Endothelial cell of umbilical vein (primary cell): ENCODE measurements at places on chromosomes 12 and 14. TPM values are rescaled to one million over a fixed set of nuclear protein-coding genes. Genes with fewer than 3 reads are reported as not detected.
A peak's percentile ranks its signal among the peaks of the same experiment; 100 is the strongest.

The IL22 gene
- not detected in 2 replicates for total RNA-seq

The BCL11B gene
- 0.07 TPM in 2 replicates for total RNA-seq

The DMAC2L gene
- total RNA-seq: 7.9 and 13.9 TPM in 2 replicates

The NUP107 gene
- total RNA-seq: 64.0 and 78.7 TPM in 2 replicates

The C1QL4 gene
- not detected in 2 replicates for total RNA-seq

The SYT1 gene
- total RNA-seq: 15.3 and 18.8 TPM in 2 replicates

The LRIG3 gene
- 42.9 and 55.5 TPM in 2 replicates for total RNA-seq

DNA sequence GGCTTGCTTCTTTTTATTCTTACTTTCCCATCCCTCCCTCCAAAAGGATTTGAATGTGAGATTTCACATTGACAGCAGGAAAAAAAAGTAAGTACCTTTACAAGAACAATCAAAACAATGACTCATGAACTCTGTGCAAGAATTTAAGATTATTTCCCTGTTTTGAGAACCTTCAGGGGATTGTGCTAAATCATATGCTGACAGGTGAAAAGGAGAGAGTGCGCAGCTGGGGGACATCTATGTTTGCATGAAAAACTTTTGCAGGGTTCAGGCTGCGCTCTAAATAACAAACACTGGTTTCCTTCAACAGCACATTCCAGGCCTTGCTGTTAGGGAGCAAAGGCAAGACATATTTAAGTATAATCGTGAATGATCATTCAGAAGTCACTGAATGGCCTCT lies 27.3 kb downstream of the RERG start:
- DNase-seq: peak; percentile 51
- no peaks in the 10 kb centered on the region for H3K36me3 ChIP-seq
- no peak overlapping the region for H3K27ac ChIP-seq

GRCh38 chr12:101697197-101697929 lies at the start of gene CHPT1:
Gene CHPT1 (plus strand): TSS chr12:101697640. CDS start chr12:101697862, 222 bp downstream.
- H3K27me3 ChIP-seq: no peaks in the 10 kb centered on the region
- DNase-seq: peak; percentile 50
- H3K27ac ChIP-seq: peak within 1 kb of the TSS; percentile 19
- H3K4me3 ChIP-seq: peak within 1 kb of the TSS; percentile 72
- H3K36me3 ChIP-seq: no peaks in the 10 kb centered on the region

GRCh38 chr12:22204391-22204790 lies 130.1 kb downstream of the ST8SIA1 start:
- no peaks in the 10 kb centered on the region for H3K4me1 ChIP-seq
- no peaks in the 10 kb centered on the region for H3K36me3 ChIP-seq
- H3K4me3 ChIP-seq: no peak overlapping the region
- no peak for DNase-seq
- no peak overlapping the region for H3K27ac ChIP-seq
- H3K27me3 ChIP-seq: no peaks in the 10 kb centered on the region

GRCh38 chr12:34406228-34406995 lies 384.1 kb downstream of the ALG10 start:
- H3K36me3 ChIP-seq: no peaks in the 10 kb centered on the region
- no peaks in the 10 kb centered on the region for H3K4me1 ChIP-seq
- H3K27ac ChIP-seq: no peak overlapping the region
- no peak for DNase-seq
- H3K27me3 ChIP-seq: no peaks in the 10 kb centered on the region

DNA sequence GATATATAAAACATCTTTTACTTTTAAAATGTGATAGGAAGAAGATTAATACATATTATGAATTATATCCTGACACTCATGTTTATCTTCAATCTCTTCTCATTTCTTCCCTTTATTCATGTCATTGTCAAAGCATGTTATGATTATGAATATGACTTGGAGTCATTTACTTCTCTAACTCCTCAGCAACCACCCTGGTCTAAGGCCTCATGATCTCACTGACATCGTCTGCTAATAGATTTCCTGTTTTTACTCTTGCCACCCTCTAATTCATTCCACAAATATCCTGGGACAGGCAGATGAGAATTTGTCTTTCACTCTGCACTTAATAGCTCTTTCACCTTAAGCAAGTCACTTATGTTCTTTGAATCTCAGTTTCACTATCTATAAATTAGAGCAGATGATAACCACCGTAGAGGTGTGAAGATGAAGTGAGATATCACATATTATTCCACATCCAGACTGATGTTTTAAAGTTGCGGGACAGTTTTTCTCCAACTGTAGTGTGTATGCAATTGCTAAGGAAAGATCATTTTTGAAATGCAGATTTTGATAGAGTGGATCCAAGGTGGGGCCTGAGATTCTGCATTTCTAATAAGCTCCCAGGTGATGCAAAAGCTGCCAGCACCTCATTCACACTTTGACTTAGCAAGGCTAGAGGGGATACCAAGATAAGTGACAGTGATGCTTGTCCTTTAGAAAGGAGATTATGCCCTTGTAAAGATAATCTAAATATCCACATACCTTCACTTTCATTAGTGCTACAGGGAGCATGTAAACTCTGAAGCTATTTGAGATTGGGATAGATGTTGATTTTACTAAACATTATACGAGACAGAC lies 3.3 kb upstream of the IAPP start:
- no peaks in the 10 kb centered on the region for H3K27me3 ChIP-seq
- H3K27ac ChIP-seq: no peak overlapping the region
- H3K36me3 ChIP-seq: no peaks in the 10 kb centered on the region
- H3K4me3 ChIP-seq: no peak overlapping the region

GRCh38 chr12:32903763-32904162 lies 7.2 kb upstream of the PKP2 start:
- H3K27ac ChIP-seq: no peak overlapping the region
- H3K36me3 ChIP-seq: no peaks in the 10 kb centered on the region
- no peaks in the 10 kb centered on the region for H3K4me1 ChIP-seq
- H3K27me3 ChIP-seq: no peaks in the 10 kb centered on the region
- DNase-seq: no peak

- H3K27ac ChIP-seq: no peak overlapping the region
- no peaks in the 10 kb centered on the region for H3K36me3 ChIP-seq
- no peaks in the 10 kb centered on the region for H3K4me1 ChIP-seq
- no peak for DNase-seq
- H3K27me3 ChIP-seq: no peaks in the 10 kb centered on the region
Observed at GRCh38 chr14:43651896-43652295, 855.2 kb downstream of the FSCB start.
